ENCODE measurements at places on chromosomes 12 and 14. TPM values are rescaled to one million over a fixed set of nuclear protein-coding genes. Genes with fewer than 3 reads are reported as not detected.

The DBX2 gene
- polyA plus RNA-seq, result not detected

The ASCL1 gene
- 0.81 TPM for polyA plus RNA-seq

The PPP1R3E gene
- polyA plus RNA-seq, result 7.1 TPM

The CABP1 gene
- polyA plus RNA-seq, result 0.37 TPM

The PDE3A gene
- polyA plus RNA-seq, result 1.5 TPM

The CMKLR1 gene
- polyA plus RNA-seq, result 19.6 TPM

The PIANP gene
- polyA plus RNA-seq, result 0.23 TPM

The KCNH3 gene
- polyA plus RNA-seq, result 1.6 TPM

The TAS2R9 gene
- not detected for polyA plus RNA-seq

The TMEM119 gene
- 14.4 TPM for polyA plus RNA-seq

GRCh38 chr14:90970167-90970600, 90.3 kb downstream of the RPS6KA5 start:
- H3K27me3 ChIP-seq, result no peaks in the 10 kb centered on the region
- peaks cover 2% of the 10 kb centered on the region for H3K4me1 ChIP-seq
- no peaks in the 10 kb centered on the region for H3K36me3 ChIP-seq
- H3K4me3 ChIP-seq, result no peak overlapping the region

DNA sequence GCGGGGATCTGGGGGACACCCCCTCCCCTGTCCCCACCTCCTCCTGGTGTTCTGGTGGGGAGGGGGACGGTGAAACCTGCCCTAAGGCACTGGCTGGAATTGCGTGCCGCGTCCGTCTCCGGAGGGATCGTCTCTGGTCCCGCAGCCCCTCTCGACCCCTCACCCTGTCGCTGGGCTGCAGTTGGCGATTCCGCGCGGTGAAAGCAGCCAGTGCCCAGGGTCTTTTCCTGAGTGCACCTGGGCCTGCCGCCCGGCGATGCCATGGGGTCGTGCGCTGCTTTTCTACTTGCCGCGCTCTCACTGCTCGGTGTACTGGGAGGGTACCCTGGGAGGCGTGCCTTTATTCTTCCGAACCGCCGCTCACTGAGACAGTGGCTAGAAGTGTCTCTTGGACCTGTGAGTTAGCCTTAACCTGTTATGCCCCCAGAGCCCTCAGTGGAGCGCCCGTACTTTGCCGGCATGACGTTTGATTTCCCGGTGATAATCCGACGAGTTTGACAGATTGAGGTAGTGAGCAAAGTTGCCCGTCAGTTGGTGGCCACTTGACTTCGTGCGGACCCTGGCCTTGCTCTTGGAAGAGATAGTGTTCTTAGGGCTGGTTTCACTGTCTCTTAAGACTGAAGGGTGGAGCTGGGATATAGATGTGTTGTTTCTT, 788 bp downstream of the SFSWAP start:
- peaks cover 18% of the 10 kb centered on the region for H3K36me3 ChIP-seq
- peak overlapping the region; percentile 75 for H3K4me3 ChIP-seq
- DNase-seq, result no peak
- H3K4me1 ChIP-seq, result peaks cover 6% of the 10 kb centered on the region
- H3K27me3 ChIP-seq, result no peaks in the 10 kb centered on the region

DNA sequence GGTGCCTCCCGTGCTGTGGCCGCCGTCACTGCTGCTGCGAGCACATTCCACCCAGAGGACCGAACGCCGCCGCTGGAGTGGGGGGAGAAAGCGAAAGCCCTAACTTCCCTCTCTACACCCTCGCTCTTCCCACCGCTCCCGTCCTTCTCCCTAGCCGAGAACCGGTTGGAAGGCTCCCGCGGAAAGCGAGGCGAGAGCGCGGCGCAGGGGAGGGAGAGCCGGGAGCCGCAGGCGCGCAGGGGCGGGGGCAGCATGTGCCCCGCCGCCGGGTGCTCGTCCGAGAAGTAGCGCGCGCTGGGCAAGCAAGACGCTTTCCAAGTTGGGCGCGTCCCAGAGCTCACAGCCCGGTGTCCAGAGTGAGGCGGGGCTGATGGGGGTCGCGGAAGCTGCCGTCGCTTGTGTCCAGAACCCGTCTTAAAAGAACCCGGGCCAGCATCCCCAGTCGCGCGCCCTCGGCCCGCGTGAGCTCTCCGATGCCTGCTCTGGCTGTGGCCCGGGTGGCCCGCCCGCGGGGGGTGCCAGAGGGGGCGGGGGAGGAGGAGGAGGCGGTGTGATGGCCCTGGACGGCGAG, at the start of gene TRHDE:
TRHDE (plus strand) TSS at position 280 of the 571 bp plus-strand sequence; CDS start at position 554, 274 bp downstream.
- DNase-seq, result peak; percentile 79
- H3K27me3 ChIP-seq, result peaks cover 5% of the 10 kb centered on the region
- no peak within 1 kb of the TSS for H3K27ac ChIP-seq
- no peaks in the 10 kb centered on the region for H3K36me3 ChIP-seq

DNA sequence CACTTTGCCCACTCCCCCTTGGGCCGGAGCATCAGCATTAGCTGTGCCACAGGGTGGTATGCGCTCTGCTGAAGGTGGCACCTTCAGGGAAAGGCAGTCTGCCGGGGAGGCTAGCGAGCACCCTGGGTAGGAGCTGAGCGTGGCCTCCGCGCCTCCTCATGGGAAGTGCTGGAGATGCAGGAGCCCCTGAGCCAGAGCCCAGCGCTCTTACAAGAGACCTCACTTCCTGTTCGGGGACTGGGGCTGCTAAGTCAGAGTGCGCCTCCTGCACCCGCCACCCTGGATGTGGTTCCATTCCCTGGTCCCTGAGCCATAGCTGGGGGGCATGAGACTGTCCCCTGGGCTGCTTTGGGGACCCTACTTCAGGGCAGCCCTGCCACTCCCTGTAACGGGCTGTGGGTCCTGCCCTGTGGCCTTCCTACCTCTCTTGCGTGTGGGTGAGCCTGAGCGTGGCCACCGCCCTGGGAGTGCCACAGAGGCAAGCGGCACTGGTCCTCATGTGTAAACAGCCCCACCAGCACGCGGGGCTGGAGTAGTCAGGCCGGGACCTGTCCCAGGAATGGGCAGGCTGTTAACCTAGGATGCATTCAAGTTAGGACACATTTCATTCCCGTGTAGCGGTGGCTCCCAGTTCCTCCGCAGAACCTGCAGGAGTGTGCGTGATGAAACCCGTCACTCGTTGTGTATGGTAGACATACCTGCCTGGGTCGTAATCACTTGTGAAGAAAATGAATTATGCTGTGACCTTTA, 19.4 kb downstream of the COA8 start:
- peaks cover 9% of the 10 kb centered on the region for H3K36me3 ChIP-seq
- H3K4me1 ChIP-seq, result no peaks in the 10 kb centered on the region
- no peaks in the 10 kb centered on the region for H3K27me3 ChIP-seq
- H3K4me3 ChIP-seq, result no peak overlapping the region
- no peak for DNase-seq

- peaks cover 2% of the 10 kb centered on the region for H3K4me1 ChIP-seq
- peak overlapping the region; percentile 66 for H3K4me3 ChIP-seq
- H3K27me3 ChIP-seq, result peaks cover 5% of the 10 kb centered on the region
- H3K36me3 ChIP-seq, result no peaks in the 10 kb centered on the region
- H3K27ac ChIP-seq, result peak overlapping the region; percentile 89
- DNase-seq, result peak; percentile 32
These were observed 2.7 kb downstream of the BHLHE41 start for GRCh38 chr12:26122061-26122680.

GRCh38 chr14:56135001-56135400, 16.8 kb downstream of the PELI2 start:
- H3K36me3 ChIP-seq, result no peaks in the 10 kb centered on the region
- H3K27ac ChIP-seq, result no peak overlapping the region
- H3K4me1 ChIP-seq, result peaks cover 2% of the 10 kb centered on the region

GRCh38 chr12:52350021-52350620, 17.2 kb downstream of the KRT85 start:
- DNase-seq, result no peak
- no peaks in the 10 kb centered on the region for H3K36me3 ChIP-seq
- H3K4me1 ChIP-seq, result no peaks in the 10 kb centered on the region
- no peak overlapping the region for H3K4me3 ChIP-seq
- no peak overlapping the region for H3K27ac ChIP-seq

DNA sequence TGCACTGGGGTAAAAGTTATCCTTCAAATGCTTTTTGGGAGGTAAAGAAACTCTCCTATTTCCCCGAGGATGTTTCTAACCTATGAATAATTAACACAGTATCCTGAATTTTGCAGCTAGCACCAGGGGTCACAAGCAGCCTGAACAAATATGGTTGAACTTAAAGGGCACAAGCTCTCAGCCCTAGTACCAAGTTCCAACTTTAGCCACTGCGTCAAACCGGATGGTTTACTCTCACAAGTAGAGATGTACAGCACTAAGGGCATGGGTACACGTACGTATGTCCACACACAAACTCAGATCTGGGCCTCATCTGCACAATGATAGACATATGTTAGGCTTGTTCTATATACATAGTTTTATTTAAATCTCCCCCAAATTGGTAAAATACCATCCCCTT, 4.7 kb downstream of the CCDC88C start:
- H3K27ac ChIP-seq, result no peak overlapping the region
- peaks cover 8% of the 10 kb centered on the region for H3K27me3 ChIP-seq
- H3K4me1 ChIP-seq, result no peaks in the 10 kb centered on the region
- no peak overlapping the region for H3K4me3 ChIP-seq

GRCh38 chr12:51368640-51369517, 22.3 kb downstream of the GALNT6 start:
- no peaks in the 10 kb centered on the region for H3K27me3 ChIP-seq
- DNase-seq, result no peak
- H3K4me1 ChIP-seq, result peaks cover 2% of the 10 kb centered on the region
- no peaks in the 10 kb centered on the region for H3K36me3 ChIP-seq
- H3K27ac ChIP-seq, result no peak overlapping the region
- H3K4me3 ChIP-seq, result no peak overlapping the region

DNA sequence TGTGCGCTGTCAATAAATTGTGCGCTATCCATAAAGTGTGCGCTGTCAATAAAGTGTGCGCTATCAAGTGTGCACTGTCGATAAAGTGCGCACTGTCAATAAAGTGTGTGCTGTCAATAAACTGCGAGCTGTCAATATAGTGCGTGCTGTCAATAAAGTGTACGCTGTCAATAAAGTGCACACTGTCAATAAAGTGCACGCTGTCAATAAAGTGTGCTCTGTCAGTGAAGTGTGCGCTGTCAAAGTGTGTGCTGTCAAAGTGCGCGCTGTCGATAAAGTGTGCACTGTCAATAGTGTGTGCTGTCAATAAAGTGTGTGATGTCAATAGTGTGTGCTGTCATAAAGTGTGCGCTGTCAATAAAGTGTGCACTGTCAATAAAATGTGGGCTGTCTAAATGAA, 2.9 kb upstream of the CHGA start:
- H3K27me3 ChIP-seq, result peaks cover 8% of the 10 kb centered on the region
- H3K4me3 ChIP-seq, result no peak overlapping the region
- H3K4me1 ChIP-seq, result peaks cover 4% of the 10 kb centered on the region
- no peak for DNase-seq
- H3K36me3 ChIP-seq, result no peaks in the 10 kb centered on the region
- H3K27ac ChIP-seq, result no peak overlapping the region

DNA sequence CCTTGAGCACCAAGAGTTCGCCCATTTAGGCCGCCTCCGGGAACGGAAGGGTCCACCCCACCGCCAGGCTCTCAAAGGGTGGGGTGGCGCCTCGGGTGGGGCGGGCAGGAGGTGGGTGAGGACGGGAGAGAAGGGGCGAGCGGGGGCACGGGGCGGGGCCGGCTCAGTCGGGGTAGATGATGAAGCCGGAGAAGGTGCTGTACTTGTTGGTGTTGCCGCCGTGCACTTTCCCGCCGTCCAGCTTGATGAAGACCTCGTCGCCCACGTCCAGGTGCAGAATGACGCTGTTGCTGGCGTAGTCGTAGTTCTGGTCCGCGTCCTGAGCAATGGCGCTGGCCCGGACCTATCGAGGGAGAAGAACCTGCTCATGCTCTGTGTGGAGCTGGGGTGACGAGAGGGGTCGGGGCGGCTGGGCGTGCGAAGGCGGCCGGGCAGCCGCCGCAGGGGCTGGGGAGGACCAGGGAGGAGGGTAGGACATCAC, 4.1 kb downstream of the C1QL4 start:
- no peak overlapping the region for H3K4me3 ChIP-seq
- peaks cover 44% of the 10 kb centered on the region for H3K27me3 ChIP-seq
- no peaks in the 10 kb centered on the region for H3K4me1 ChIP-seq
- H3K27ac ChIP-seq, result no peak overlapping the region
- DNase-seq, result no peak

GRCh38 chr12:52679875-52680274, 332 bp downstream of the KRT1 start:
- no peak overlapping the region for H3K4me3 ChIP-seq
- H3K4me1 ChIP-seq, result no peaks in the 10 kb centered on the region
- H3K36me3 ChIP-seq, result no peaks in the 10 kb centered on the region
- H3K27ac ChIP-seq, result no peak overlapping the region
- H3K27me3 ChIP-seq, result peaks cover 3% of the 10 kb centered on the region

GRCh38 chr14:100584056-100585031, 2.9 kb downstream of the BEGAIN start:
- H3K4me3 ChIP-seq, result no peak overlapping the region
- no peak overlapping the region for H3K27ac ChIP-seq
- peaks cover 3% of the 10 kb centered on the region for H3K4me1 ChIP-seq
- peak; percentile 4 for DNase-seq

DNA sequence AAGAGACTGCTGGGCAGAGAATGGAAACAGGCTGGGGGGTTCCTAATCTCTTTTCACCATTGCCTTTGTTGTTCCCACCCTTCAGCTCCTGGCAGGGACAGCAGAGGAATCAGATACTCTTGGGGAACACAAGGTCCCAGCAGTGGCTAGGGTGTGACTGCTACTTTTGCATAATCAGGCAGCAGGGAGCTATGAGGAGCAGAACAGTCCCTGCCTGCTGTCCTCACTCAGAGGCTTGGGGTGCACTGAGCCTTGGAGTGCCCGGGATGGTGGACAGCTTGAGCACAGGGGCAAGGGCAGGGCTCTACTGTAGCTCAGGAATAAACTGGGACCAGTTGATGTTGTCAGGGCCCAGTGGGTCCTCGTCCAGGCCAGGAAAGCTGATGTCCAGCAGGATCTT, 1.5 kb upstream of the TEX52 start:
- H3K4me1 ChIP-seq, result no peaks in the 10 kb centered on the region
- peak overlapping the region; percentile 10 for H3K27ac ChIP-seq
- DNase-seq, result no peak
- no peaks in the 10 kb centered on the region for H3K36me3 ChIP-seq
- H3K27me3 ChIP-seq, result no peaks in the 10 kb centered on the region
- H3K4me3 ChIP-seq, result no peak overlapping the region

DNA sequence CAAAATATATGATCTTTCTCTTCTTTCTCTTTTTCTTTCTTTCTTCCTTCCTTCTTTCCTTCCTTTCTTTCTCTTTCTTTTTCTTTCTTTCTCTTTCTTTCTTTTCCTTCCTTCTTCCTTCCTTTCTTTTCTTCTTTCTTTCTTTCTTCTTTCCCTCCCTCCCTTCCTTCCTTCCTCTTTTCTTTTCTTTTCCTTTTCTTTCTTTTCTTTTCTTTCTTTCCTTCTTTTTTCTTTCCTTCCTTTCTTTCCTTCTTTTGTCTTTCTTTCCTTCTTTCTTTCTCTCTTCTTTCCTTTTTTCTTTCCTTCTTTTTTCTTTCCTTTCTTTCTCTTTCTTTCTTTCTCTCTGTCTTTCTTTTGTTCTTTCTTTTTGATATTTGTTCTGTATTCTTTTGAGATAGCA, 1356.0 kb upstream of the SEL1L start:
- no peak overlapping the region for H3K4me3 ChIP-seq
- no peak overlapping the region for H3K27ac ChIP-seq
- H3K4me1 ChIP-seq, result no peaks in the 10 kb centered on the region
- no peaks in the 10 kb centered on the region for H3K36me3 ChIP-seq
- no peak for DNase-seq
- no peaks in the 10 kb centered on the region for H3K27me3 ChIP-seq

GRCh38 chr14:94940263-94940993, 170.5 kb upstream of the GSC start:
- H3K27ac ChIP-seq, result no peak overlapping the region
- no peak for DNase-seq
- H3K4me1 ChIP-seq, result peaks cover 2% of the 10 kb centered on the region
- peaks cover 3% of the 10 kb centered on the region for H3K27me3 ChIP-seq
- no peak overlapping the region for H3K4me3 ChIP-seq

- no peak overlapping the region for H3K4me3 ChIP-seq
- H3K27me3 ChIP-seq, result no peaks in the 10 kb centered on the region
- no peaks in the 10 kb centered on the region for H3K36me3 ChIP-seq
- DNase-seq, result no peak
These were observed 74.4 kb upstream of the PAWR start for GRCh38 chr12:79765157-79765556.
